ENCODE measurements at places on chromosomes 5 and 9.

DNA sequence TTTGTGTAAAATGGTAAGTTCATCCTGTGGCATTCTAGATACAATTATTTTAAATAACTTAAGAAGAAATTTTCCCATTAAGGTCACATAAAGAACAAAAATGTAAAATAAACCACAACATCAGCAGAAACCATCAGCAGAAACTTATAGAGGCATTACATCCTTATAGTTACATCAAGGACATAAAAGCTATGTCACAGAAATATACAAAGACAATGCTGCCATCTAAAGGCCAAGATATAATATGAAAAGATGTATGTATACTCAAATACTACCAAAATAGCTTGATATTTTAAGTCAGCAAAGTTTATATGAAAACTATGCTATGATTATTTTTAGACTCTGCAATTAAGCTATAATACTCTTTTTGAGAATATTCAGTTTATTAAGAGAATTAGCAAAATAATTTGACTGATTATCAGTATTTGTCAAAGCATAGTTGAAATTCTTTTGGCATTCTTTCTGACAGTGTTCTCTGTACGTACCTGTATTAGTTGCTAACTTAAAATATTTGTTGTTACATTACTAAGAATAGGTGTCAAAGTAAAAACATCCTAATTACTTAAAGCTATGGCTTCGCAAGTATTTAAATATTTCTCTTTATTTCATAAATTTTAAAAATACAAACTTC lies 36.2 kb downstream of the FBXL17 start:
- DNase-seq, result peak; percentile 52

GRCh38 chr5:180090098-180090768 lies 18.7 kb upstream of the RNF130 start:
- DNase-seq, result peak; percentile 38

GRCh38 chr5:65390208-65390607 lies 91.5 kb downstream of the ADAMTS6 start:
- DNase-seq, result no peak

GRCh38 chr5:158819840-158820620 lies 279.7 kb downstream of the EBF1 start:
- no peak for DNase-seq

GRCh38 chr9:28999806-29000205 lies 1426.5 kb upstream of the C9orf72 start:
- DNase-seq, result no peak

- no peak for DNase-seq
Measured at GRCh38 chr9:4541856-4542255, 51.6 kb downstream of the SLC1A1 start.

DNA sequence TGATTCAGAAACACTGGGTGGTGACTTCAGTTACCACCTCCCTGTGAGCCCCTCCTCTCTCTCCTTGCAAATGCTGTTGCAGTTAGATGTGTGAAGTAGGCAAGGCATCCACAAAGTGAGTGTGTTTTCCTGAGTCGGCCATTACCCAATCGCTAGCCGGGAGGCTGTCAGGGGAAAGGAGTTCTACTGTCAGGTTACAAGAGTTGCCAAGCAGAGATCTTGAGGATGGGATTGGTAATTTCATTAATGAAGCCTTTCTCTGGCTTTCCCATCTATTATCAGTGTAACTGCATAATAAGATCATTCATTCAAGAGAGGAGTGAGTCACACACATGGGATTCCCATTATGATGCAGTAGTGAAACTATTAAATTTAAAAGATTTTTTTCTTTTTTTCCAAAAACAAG lies 106.9 kb downstream of the GLDC start:
- no peak for DNase-seq

DNA sequence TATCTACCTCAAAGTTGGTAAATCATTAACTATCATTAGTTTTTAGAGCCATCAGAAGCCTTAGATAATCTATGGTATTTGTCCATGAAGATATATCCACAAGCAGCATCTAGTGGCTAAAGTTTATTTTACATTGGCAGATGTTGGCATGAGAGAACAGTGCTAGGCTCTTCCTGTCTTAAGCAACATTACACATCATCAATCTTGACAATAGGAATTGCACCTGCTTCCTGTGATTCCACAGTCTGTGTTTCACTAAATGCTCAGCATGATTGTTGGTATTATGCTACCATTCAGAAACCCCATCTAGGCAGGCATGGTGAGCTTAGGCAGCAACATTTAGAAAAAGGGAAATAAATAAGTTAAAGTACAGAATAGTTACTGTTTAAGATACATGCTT lies 246.6 kb downstream of the SLCO4C1 start:
- DNase-seq, result no peak

DNA sequence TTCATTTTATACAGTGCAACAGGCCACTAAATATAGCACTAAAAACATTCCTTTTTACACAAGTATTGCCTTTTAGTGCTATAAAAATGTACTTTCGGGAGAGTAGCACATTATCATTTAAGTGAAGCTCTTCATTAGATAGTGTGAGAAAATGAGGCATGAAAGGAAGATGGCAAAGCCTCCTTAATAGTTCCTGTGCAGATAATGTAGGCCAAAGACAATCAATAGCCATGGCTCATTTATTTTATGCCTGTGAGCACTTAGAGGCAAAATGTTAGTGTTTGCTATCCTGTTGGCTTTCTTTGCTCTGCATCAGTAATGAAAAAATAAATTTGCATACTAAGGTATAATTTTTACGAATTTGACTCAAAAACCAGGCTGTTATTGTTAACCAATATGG lies 929.5 kb upstream of the C9orf72 start:
- DNase-seq, result no peak

- DNase-seq, result no peak
Measured at GRCh38 chr9:114283551-114284111, 39.3 kb upstream of the ORM1 start.

DNA sequence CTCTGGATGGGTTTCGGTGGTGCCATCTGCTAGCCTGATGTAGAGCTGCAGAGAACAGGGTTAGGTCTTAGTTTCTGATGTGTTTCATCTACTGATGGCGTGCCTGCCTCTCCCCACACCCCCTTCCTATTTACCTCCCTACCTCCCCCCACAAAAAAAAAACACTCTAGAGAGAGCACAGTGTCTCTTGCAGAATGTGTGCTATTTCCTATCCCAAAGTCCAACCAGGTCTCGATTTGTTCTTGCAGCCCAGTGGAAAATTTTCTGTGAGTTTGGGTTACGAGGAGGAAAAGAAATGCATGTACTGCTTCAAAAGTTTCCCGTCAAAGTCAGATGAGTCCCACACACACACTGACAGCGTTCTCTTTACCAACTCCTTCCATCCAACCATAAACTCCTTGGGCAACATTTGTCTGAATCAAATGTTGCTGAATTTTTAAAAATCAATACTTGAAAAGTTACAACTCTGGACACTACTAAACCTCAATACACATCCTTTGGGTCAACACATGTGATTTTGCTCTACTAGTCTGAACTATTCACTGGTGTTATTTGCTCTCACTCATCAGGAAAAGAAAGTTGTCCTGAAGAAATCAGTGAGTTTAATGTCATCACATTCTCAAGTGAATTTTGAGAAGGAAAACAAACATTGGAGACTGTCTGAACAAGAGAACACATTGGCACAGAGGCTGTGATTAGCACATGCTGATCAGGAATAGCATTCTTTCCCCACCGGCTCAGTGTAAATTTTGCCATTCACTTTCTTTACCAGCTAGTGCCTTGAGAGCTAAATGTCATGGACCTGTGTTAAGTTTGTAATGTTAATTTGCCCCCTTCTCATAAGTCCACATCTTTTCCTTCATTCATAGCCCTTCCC lies 84.1 kb downstream of the MAMDC2 start:
- DNase-seq, result no peak

DNA sequence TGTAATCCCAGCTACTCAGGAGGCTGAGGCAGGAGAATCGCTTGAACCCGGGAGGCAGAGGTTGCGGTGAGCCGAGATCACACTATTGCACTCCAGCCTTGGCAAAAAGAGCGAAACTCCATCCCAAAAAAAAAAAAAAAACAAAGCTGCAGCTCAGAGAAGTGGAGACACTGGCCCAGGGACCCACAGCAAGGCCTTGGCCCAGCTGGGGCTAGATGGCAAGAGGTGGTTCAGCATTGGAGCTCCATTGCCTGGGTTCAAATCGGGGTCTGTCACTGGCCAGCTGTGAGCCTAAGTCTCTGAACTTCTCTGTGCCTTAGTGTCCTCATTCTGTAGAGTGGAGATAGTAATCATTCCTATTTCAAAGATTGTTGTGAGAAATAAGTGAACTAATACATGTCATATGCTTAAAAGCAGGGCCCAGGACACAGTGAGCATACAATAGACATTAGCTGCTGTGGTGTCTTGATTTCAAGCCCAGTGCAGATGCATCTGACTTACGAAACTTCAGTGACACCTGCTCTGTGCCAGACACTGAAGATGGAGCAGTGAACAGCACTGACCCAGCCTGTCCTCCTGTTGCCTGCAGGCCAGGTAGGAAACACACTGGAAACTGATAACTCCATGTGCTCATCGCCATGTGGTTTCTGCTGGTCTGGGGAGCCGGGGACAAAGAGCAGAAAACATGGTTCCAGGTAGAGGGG lies 127.7 kb downstream of the C9orf50 start:
- no peak for DNase-seq

- DNase-seq, result peak; percentile 67
Measured at GRCh38 chr9:114930056-114930812, at the start of gene TNFSF8. TNFSF8 (minus strand) TSS chr9:114930591; CDS start chr9:114930303, 288 bp downstream.

GRCh38 chr5:55591686-55592085 lies 56.9 kb upstream of the PLPP1 start:
- DNase-seq, result no peak

DNA sequence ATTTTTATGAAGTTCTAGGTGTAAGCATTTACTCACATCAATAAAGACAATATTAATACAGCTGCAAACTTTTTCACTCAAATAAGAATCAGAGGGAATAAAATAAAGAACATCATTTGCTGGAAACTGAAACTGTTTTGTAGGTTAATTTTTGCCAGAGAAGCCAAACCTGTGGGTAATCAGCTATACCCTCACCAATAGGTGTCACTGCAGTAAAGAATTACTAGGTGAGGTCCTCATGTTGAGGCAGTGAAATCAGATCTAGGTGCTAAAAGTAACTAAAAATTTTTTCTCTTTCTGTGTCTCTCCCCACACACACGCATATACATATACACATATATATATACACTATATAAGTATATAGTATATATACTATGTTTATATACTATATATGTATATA lies 1016.3 kb upstream of the SEMA6A start:
- peak; percentile 66 for DNase-seq

- DNase-seq, result no peak
Measured at GRCh38 chr5:40025586-40025985, 600.8 kb upstream of the DAB2 start.

GRCh38 chr5:3342271-3343100 lies 253.1 kb upstream of the IRX1 start:
- no peak for DNase-seq

DNA sequence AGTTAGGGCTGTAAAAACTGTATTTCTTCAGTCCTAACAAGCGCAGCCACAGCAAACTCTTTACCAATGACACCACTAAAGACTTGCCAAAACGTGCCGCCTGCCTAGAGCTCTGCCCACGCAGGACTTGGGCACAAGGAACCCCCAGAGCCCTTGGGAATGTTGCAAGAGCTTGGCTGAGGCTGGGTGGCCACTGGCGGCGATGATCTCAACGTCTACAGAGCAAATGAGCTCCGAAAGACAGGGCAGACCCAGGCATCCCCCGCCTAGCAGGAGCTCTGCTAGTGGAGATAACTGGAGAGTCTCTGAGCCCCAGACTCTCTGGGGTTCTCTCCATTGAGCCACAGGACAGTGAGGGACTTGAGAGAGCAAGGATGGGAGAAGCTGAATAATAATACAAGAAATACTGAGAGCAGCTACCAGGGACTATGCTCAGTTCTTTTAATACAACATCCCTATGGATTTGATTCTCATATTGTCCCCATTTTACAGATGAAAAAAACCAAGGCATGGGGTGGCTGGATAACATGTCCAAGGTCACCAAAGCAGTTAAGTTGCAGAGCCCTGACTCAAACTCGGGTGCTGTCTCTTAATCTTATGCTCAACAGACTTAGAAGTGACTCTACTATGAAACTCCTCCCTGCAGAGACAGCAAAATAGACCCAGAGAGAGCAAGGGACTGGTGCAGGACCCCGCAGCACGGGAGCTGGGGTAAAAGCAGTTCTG lies 32.5 kb downstream of the SHB start:
- DNase-seq, result no peak

GRCh38 chr5:159571501-159572244 lies 241.4 kb upstream of the IL12B start:
- DNase-seq, result no peak
